ENCODE measurements at places on chromosomes 4 and X.

- DNase-seq: no peak
- H3K4me3 ChIP-seq: no peak overlapping the region
- no peak overlapping the region for H3K27ac ChIP-seq
- H3K36me3 ChIP-seq: no peaks in the 10 kb centered on the region
- no peaks in the 10 kb centered on the region for H3K27me3 ChIP-seq
These were observed 981.2 kb downstream of the FAM133A start for GRCh38 chrX:94655180-94655579.

GRCh38 chr4:86401826-86402225 is 42.0 kb upstream of the MAPK10 start:
- no peak for DNase-seq
- no peak overlapping the region for H3K4me3 ChIP-seq
- H3K4me1 ChIP-seq: peaks cover 36% of the 10 kb centered on the region

DNA sequence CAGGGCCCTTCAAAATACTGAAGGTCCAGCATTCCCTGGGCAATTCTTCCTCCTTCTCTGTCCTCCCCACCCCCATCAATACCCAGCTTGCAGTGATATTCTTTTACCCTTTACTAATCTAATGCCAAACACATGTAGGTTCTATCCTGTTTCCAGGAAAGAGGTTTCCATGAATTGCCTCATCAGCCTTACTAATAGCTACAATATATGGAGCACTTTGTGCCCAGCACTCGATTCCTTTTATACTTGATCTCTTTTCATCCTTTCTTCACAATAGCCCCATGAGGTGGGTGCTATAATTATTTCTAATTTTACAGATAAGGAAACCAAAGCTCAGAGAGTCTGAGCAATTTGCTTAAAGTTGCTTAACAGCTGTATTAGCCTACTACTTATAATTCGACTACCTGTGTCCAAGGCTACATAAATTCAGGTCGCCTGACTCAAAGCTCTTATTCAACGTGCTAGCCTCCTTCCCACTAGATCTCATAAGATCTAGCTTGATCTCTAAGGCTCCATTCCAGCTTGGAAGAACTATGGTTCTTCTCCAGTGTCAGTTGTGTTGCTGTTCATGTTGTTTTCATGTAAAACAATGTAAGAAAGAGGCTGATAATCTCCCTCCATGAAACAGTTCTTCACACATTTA is 229.6 kb upstream of the PGRMC2 start:
- peak overlapping the region; percentile 97 for H3K27ac ChIP-seq
- H3K4me3 ChIP-seq: no peak overlapping the region
- peaks cover 42% of the 10 kb centered on the region for H3K4me1 ChIP-seq
- DNase-seq: no peak

DNA sequence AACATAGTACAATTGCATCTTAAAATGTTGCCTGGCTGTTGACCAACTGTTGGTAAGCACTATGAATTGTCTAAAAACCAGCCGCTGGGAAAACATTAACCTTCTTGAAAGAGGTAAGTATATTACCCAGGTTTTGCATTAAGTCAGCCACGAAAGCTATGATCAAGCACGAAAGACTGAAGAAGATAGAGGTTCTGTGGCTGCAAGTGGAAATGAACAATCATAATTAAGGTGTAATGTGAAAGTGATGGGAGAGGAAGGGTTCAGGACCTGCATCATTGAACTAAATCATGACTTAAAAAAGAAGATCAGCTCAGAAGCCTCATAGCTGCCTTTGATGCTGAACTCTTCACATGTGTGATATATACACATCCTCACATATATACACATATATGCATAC is 341.0 kb downstream of the NR3C2 start:
- H3K36me3 ChIP-seq: peaks cover 32% of the 10 kb centered on the region
- no peak overlapping the region for H3K27ac ChIP-seq
- H3K4me3 ChIP-seq: no peak overlapping the region
- H3K4me1 ChIP-seq: peaks cover 10% of the 10 kb centered on the region

- H3K36me3 ChIP-seq: peaks cover 17% of the 10 kb centered on the region
- peaks cover 11% of the 10 kb centered on the region for H3K27me3 ChIP-seq
- DNase-seq: peak; percentile 6
- peak overlapping the region; percentile 86 for H3K4me3 ChIP-seq
These were observed 1.6 kb downstream of the SLITRK4 start for GRCh38 chrX:143634309-143634662.

- no peak for DNase-seq
- no peaks in the 10 kb centered on the region for H3K27me3 ChIP-seq
- H3K4me3 ChIP-seq: no peak overlapping the region
These were observed 17.9 kb downstream of the ATP8A1 start for GRCh38 chr4:42638993-42639392.

GRCh38 chrX:131264053-131264452 is 25.1 kb downstream of the IGSF1 start:
- H3K27ac ChIP-seq: peak overlapping the region; percentile 36
- no peaks in the 10 kb centered on the region for H3K36me3 ChIP-seq
- no peak overlapping the region for H3K4me3 ChIP-seq

DNA sequence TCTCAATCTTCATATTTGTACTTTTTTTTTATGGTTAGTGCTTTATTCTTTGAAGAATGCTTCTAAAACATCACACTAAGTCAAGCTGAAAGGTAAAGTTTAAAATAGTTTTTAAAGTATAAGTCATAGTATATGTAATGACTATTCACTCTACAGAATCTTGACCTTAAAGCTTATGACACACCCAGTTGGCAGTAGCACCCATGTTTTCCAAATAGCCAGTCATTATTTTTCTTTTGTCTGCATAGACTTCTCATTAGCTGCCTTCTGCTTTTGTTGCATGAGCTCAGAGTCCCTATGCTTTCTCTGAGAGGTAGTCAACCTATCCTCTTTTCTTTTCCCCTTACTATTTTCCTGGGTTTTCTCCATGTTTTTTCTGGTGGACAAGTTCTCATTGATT is 231.5 kb downstream of the PCDH18 start:
- H3K27ac ChIP-seq: no peak overlapping the region
- H3K4me3 ChIP-seq: no peak overlapping the region
- H3K4me1 ChIP-seq: no peaks in the 10 kb centered on the region
- no peaks in the 10 kb centered on the region for H3K36me3 ChIP-seq

DNA sequence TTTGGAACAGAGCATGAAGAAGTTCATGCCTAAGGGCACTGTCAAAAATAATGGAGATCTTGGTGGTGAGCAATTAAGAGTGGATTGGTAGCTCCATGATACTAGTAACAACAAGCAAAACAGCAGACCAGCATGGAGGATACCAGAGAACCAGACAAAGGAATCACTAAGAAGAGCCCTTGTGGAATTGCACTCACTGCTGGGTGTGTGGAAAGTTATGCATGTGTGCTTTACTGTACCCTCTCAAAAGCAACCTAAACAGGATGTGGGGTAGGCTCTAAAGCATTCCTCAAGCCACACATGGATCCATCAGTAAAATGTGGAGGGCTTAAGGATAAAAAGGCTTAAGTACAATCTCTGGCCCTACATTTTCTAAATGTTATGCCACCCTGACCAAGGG is 69.5 kb downstream of the AR start:
- no peaks in the 10 kb centered on the region for H3K4me1 ChIP-seq
- H3K4me3 ChIP-seq: no peak overlapping the region
- H3K27me3 ChIP-seq: no peaks in the 10 kb centered on the region
- no peak for DNase-seq
- H3K36me3 ChIP-seq: peaks cover 16% of the 10 kb centered on the region
- no peak overlapping the region for H3K27ac ChIP-seq

- peaks cover 40% of the 10 kb centered on the region for H3K36me3 ChIP-seq
- DNase-seq: no peak
- peaks cover 20% of the 10 kb centered on the region for H3K27me3 ChIP-seq
- no peak overlapping the region for H3K27ac ChIP-seq
- H3K4me3 ChIP-seq: peak overlapping the region; percentile 86
These were observed 1.5 kb downstream of the ASMTL start for GRCh38 chrX:1451251-1451660.

DNA sequence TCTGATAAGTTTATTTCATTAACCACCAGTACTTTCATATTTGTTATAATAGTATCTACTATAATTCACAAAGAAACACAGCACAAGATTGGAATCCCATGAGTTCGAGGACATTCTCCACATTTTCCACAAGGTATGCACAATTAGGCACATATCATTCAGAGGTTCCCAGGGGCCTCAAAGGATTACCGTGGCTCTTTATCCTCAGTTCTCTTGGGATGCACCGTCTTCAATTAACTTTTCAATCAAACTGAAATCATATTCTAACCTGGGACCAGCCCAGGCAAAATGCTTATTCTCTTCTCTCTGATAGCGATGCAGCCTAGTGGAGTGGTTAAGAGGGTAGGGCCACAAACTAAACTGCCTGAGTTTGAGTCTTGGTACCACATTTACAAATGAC is 242.6 kb upstream of the RASGEF1B start:
- H3K36me3 ChIP-seq: peaks cover 11% of the 10 kb centered on the region
- H3K4me1 ChIP-seq: peaks cover 60% of the 10 kb centered on the region
- H3K27me3 ChIP-seq: peaks cover 5% of the 10 kb centered on the region

DNA sequence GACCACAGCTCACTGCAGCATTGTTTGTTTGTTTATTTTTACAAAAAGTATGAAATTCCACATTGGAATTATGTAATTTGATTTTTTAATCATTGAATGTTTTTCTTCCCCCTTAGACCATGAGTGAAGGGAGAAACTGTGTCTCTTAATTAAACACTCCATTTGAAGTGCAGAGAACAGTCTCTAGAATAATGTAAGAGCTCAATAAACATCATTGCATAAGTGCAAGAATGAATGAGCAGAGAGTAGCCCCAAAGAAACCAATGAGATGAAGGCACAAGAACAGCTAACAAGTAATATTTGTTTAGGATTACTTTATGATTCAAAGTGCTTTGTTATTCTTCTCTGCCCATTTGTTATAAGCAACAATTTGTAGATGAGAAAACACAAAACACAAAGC is 921.3 kb upstream of the LCORL start:
- DNase-seq: no peak
- H3K36me3 ChIP-seq: no peaks in the 10 kb centered on the region
- no peak overlapping the region for H3K27ac ChIP-seq
- H3K4me3 ChIP-seq: no peak overlapping the region
- peaks cover 4% of the 10 kb centered on the region for H3K27me3 ChIP-seq

DNA sequence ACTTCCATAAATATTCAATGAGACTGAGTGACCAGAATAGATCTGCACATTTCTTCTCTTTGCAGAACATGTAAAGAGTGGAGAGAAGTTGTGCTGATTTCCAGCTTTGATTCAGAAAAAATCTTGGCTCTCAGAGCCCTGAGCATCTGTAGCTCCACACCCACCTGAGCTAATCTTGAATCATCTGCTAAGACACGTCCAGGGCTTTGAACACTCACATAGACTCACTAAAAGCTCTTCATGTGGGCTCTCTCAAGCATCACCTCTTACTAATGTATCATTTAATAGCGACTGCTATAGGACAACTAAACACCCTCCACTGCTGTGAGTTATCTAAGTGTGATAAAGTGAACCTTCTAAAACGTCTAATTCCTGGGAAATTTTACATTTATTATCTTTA is 147.7 kb upstream of the GRIA3 start:
- H3K27ac ChIP-seq: no peak overlapping the region
- no peak for DNase-seq
- H3K27me3 ChIP-seq: peaks cover 2% of the 10 kb centered on the region
- H3K4me1 ChIP-seq: peaks cover 5% of the 10 kb centered on the region

GRCh38 chr4:25915353-25915705 is 1.3 kb downstream of the SMIM20 start:
- H3K4me3 ChIP-seq: peak overlapping the region; percentile 92
- H3K27ac ChIP-seq: no peak overlapping the region
- peaks cover 12% of the 10 kb centered on the region for H3K27me3 ChIP-seq
- H3K36me3 ChIP-seq: peaks cover 20% of the 10 kb centered on the region

- no peak overlapping the region for H3K4me3 ChIP-seq
- H3K36me3 ChIP-seq: peaks cover 17% of the 10 kb centered on the region
- DNase-seq: no peak
- H3K27ac ChIP-seq: no peak overlapping the region
- no peaks in the 10 kb centered on the region for H3K4me1 ChIP-seq
These were observed 44.1 kb upstream of the NEUROG2 start for GRCh38 chr4:112560084-112560483.

DNA sequence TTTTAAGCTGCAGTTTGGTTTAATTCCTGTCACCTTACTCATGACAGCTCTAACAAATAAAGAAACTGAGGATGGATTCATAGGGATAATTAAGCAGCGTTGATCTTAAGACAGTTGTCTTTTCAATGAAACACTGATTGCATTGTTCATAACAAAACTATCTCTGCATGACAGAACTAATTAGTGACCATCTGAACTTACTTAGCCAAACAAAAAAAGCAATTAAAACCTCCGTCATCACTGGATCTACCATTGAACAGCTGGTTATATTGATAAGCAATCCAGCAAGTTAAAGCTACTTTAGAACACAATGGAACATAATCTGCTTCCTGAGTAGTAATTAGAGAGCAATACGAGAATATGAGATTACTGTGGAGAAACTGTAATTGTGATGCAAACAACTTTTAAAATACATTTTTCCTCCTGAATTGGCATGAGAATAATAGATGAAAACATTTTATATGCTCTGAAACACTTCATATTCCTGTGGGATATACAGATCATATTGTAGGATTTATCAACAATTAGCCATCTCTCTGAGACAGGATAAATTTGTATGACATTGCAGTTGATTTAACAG is 2576.8 kb downstream of the PCDH7 start:
- no peaks in the 10 kb centered on the region for H3K4me1 ChIP-seq
- no peaks in the 10 kb centered on the region for H3K36me3 ChIP-seq
- no peak overlapping the region for H3K27ac ChIP-seq
- no peak for DNase-seq
- H3K4me3 ChIP-seq: no peak overlapping the region
- H3K27me3 ChIP-seq: no peaks in the 10 kb centered on the region

GRCh38 chrX:129593137-129593536 is 53.1 kb downstream of the OCRL start:
- no peaks in the 10 kb centered on the region for H3K27me3 ChIP-seq
- peaks cover 51% of the 10 kb centered on the region for H3K36me3 ChIP-seq

DNA sequence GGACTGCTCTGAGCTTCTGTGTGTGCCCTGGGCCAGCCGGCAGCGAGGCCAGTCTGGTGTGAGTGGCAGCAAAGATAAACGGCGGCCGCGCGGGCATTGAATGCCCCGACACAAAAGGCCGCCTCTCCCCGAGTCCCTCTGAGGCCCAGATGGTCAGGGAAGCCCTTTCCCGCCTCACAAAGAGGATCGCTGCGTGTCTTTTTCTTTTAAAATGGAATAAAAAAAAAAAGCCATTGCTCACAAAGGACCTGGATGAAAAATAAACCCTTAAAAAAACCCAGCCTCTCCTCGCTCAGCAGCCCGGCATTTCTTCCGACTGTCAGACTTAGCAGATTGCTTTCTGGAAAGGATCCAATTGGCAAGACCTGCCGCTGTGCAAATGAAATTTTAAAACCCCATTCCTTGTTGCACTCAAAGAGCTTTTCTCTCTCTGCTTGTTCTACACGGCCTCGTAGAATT is 578.7 kb downstream of the BCOR start:
- peaks cover 8% of the 10 kb centered on the region for H3K27me3 ChIP-seq
- no peak for DNase-seq
- H3K36me3 ChIP-seq: no peaks in the 10 kb centered on the region
- peaks cover 42% of the 10 kb centered on the region for H3K4me1 ChIP-seq

GRCh38 chr4:81790477-81790876 is 318.8 kb upstream of the RASGEF1B start:
- H3K27ac ChIP-seq: no peak overlapping the region
- no peaks in the 10 kb centered on the region for H3K27me3 ChIP-seq
- H3K4me3 ChIP-seq: no peak overlapping the region
- DNase-seq: no peak
- peaks cover 5% of the 10 kb centered on the region for H3K4me1 ChIP-seq

- H3K4me1 ChIP-seq: no peaks in the 10 kb centered on the region
- H3K27me3 ChIP-seq: no peaks in the 10 kb centered on the region
- no peaks in the 10 kb centered on the region for H3K36me3 ChIP-seq
These were observed 3.1 kb downstream of the TEX13D start for GRCh38 chrX:124335598-124335997.

GRCh38 chr4:119152741-119153140 is 17.1 kb downstream of the MYOZ2 start:
- DNase-seq: no peak
- no peak overlapping the region for H3K27ac ChIP-seq
- H3K4me3 ChIP-seq: no peak overlapping the region
- H3K36me3 ChIP-seq: no peaks in the 10 kb centered on the region
- H3K4me1 ChIP-seq: peaks cover 5% of the 10 kb centered on the region
- H3K27me3 ChIP-seq: peaks cover 7% of the 10 kb centered on the region
